ENCODE measurements at places on chromosomes 5 and 9.

DNA sequence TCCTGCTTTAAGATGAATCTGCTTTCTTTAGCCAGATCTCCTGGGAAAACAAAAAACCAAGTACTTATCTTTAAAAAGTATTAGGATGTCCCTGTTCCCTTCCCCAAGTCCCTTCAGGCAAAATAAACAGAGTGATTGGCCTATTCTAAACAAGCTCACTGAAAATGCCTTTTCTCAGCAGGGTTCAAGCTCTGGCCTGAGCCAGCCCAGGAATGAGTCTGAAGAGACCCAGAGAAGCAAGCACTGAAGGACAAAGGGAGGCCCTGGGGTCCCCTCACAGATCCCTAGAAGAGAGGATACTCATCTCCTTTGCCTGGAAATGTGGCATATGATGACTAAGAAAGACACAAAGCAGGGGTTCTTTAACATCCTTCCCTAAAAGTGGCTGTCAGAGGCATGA is 66.8 kb upstream of the MAP1B start:
- DNase-seq = no peak

DNA sequence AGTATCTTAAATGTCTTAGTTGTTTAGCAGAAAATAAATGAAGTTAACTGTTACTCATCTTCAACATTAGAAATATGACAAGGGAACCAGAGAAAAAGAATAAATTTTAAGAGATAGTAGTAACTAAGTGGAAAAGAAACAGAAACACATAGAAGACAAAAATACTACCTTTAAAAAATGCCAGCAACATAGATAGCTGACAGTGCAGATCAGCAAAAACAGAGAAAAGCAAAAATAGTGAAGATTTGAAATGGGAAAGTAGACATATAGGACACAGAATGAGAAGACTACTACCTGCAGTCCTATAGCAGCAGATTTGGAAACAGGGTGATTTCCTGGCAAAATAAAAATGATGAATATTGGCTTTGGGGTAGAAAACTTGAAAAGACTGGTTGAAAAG is 48.5 kb downstream of the ICE1 start:
- no peak for DNase-seq

DNA sequence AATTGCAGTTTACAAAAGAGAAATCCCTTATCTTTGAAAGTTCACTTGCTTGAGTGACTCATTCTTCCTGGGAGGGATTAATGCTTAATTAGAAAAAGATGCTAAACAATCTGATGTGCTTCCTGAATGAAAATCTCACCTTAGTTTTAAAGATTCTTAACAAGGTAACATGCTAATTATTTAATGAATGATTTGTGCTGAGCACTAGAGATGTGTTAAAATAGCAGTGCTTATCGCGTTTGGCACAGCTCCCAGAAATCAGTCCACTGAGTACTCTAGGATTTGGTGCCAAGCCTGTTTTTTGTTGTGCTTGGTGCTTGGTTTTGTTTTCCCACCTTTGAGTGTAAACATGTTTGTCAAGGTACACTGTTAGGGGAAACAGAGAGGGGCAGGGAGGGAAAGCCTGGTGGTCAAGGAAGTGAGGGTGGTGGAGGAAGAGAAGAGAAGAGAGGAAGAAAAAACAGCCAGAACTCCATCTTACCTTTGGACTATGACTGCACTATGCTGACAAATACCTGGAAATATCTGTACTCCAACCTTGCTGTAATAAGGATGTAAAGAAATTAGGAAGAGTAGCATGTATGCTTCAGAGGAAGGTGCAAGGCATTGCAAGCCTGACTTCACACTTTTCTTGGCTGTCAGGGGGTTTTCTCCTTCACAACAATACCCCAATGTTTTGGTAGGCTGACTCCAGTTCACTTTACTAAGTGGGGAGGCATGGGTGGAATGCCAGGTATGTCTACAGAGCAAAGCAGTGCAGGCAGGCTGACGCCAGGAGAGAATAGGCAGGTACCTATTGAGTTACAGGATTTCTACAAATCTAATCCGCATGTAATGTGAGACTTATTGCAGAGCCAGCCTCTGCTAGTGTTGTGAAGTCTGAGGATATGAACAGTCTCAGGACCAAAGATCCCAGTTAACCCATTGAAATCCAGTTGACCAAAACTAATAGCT is 157.2 kb upstream of the ISL1 start:
- DNase-seq = peak; percentile 17

DNA sequence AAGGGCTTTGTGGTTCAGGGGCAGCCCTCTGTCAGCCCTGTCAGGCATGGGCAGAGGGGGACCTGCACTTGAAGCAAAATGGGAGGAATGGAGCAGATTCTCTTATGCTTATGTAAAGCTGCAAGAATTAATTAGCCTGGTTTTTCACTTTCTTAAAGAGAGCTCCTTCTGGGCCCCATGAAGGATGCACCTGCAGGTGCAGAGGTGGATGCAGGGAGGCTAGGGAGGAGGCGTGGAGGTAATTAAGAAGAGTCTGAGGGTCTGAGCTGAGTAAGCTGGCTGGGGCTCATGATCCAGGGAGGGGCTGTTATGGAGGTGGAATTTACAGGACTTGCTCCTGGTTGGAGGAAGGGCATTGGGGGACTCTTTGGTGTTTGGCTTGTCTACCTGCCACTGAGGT is 22.0 kb downstream of the NSG2 start:
- DNase-seq = no peak

DNA sequence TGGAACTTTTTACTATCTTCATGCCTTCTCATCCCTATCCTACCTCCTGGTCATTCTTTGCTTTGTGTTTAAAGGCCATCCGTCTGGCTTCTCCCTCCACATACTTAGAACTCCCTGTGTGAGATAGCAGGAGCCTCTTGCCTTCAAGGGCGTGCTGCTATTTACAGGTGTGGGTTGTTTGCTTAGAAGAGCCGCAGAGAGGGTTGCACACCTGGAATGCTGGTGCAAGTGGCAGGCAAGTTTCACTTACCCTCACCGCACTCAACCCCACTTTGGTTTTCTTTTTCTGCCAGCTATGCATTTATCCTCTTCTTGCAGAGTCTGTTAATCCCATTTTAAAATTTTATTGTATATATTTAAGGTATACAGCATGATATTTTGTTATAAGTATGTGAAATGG is 12.6 kb downstream of the SKP2 start:
- no peak for DNase-seq

DNA sequence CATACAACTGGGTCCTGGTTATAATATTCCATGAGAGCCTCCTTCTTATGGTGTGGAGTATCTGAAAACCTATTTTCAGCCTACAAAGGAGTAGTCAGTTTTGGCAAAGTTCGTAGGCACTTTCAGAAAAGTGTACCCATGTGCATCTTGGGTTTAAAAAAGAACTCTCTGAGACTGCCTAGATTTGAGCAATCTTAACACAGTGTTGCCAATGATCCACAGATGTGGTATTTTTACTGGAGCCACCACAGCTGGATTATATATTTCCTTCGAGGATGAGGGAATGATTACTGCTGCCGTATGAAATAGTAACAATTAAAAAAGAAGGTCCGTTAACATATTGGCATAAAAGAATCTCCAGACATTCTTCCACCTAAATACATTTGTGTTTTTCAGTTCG is 1.1 kb downstream of the PALM2AKAP2 start:
- DNase-seq = no peak

GRCh38 chr5:83277154-83277553 is 194.4 kb upstream of the VCAN start:
- no peak for DNase-seq

DNA sequence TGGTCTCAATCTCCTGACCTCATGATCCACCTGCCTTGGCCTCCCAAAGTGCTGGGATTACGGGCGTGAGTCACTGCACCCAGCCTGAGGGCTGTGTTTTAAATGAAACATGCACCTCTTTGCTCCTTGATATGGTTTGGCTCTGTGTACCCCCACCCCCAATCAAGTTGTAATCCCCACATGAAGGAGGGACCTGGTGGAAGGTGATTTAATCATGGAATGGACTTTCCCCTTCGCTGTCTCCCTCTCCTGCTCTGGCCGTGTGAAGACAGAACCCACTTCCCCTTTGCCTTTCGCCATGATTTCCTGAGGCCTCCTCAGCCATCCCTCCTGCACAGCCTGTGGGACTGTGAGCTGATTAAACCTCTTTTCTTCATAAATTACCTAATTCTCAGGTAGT is 12.5 kb upstream of the NOTCH1 start:
- DNase-seq = peak; percentile 49

DNA sequence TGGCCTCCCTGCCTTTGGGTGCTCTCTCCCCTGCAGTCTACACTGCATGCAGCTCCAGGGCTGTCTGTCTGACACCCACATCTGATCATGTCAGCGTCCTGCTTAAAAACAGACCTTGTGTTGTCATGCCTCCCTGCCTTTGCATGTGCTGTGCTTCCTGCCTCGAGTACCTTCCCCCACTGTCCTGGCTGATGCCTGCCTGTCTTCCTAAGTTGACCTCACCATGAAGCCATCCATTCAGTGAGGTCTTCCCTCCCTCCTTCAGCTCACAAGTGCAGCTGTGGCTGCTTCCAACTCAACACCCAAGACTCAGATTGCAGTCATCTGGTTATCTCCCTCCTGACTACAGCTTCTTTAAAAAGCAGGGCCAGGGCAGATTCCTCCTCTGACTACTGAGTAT is 5.5 kb downstream of the ANGPTL2 start:
- DNase-seq = no peak

- DNase-seq = no peak
These were observed 67.0 kb downstream of the NDFIP1 start for GRCh38 chr5:142175461-142176142.

DNA sequence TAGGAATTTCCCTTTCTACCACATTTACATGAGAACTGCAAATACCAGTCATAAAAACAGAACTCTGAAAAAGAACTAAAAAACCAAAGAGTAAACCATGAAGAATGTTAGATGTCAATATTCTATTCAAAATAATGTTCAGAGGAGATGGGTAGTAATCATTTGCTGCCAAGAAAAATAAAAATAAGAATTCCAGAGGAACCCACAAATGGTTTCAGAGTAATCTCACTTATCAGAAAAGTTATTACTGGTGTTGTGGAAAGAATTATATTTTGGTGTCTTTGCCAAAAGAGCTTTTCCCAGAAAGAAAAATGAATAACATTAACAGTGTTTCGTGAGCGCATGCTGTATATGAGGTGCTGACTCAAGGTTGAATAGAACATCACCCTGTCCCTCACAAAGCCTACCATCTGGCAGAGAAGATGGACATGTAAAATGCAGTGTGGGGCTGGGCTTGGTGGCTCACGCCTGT is 35.6 kb downstream of the GPR21 start:
- no peak for DNase-seq

- DNase-seq = peak; percentile 82
These were observed 31.9 kb downstream of the IRF1 start for GRCh38 chr5:132458651-132459030.

GRCh38 chr9:16710888-16711287 is 159.6 kb downstream of the BNC2 start:
- no peak for DNase-seq

GRCh38 chr9:5843794-5844471 is 11.0 kb upstream of the ERMP1 start:
- DNase-seq = no peak

GRCh38 chr5:59299006-59299405 is 594.5 kb downstream of the PDE4D start:
- DNase-seq = peak; percentile 73

- no peak for DNase-seq
These were observed 181.5 kb downstream of the ROR2 start for GRCh38 chr9:91768507-91768906.

DNA sequence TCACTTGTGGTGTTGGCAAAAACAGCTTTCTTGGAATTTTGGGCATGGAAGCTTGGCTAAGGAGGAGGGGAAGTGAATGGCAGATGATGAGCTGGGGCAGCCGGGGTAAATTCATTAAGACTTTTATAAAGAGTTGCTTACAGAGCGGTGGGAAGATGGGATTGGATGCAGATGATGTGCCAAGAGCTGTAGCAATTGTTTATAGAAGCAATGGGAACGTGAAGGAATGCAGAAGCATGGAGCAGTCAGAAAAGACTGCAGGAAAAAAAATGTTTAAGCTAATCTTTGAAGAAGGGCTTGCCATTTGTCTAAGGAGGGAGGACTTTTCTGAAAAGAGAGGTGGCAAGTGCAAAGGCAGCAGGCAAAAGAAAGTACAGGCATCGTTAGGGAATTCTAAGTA is 86.6 kb upstream of the SHISAL2B start:
- DNase-seq = no peak

Data from mammary epithelial cell (primary cell).